ENCODE measurements at places on chromosomes 5 and 9. TPM values are rescaled to one million over a fixed set of nuclear protein-coding genes. Genes with fewer than 3 reads are reported as not detected.

PCDHGB3 gene
- 2.7 TPM for total RNA-seq

JMY gene
- 8.5 TPM for total RNA-seq

FOXD4L5 gene
- total RNA-seq, result not detected

IL3 gene
- total RNA-seq, result not detected

TLE1 gene
- 115 TPM for total RNA-seq

SOX30 gene
- total RNA-seq, result not detected

PCDH12 gene
- total RNA-seq, result 6.4 TPM

NUTM2F gene
- not detected for total RNA-seq

PFDN1 gene
- 49.8 TPM for total RNA-seq

RPL7A gene
- total RNA-seq, result 1,535 TPM

PRDM9 gene
- total RNA-seq, result not detected
